ENCODE measurements at places on chromosomes 2 and 18.
A peak's percentile ranks its signal among the peaks of the same experiment; 100 is the strongest.

- no peak for DNase-seq
Measured at GRCh38 chr2:215260097-215260677, 51.7 kb upstream of the ATIC start.

DNA sequence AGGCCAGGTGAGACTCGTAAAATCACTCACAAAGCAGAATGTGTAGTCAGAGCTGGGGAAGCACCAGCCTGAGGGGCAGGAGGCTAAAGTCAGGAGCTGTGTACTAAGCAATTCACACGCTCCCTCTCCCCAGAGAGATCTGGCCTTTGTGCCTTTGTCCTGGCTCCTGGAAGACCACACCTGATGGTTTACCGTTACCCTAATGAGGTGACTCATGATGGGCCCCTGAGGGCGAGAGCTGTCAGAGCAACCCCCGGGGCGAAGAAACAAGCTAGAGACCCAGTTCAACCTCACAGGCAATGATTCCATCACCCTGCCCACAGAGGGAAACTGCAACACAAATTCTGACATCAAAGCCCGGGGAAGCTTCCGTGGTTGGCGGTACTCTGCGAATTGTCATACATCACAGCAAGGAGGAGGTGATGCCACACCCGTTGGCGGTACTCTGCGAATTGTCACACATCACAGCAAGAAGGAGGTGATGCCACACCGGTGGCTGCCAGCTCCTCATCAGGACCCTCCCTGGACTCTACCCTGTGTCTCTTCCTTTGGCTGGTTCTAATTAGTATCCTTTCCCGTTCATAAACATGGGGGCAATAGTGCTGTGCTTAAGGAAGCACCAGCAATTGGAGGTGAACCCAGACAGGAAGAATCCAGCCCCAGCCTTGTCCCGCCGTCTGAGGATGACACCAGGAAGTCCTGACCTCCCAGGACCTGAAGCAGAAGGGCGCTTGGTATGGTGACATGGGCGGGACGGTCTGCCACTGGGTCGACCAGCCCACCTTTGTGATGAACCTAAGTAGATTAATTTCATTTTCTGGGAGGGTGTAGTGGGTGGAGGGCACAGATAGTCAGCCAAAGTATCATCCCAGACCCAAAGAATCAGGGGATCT, 30.5 kb downstream of the B3GNT7 start:
- DNase-seq: no peak

- DNase-seq: peak; percentile 40
Measured at GRCh38 chr2:48482769-48483168, 47.2 kb upstream of the STON1 start.

DNA sequence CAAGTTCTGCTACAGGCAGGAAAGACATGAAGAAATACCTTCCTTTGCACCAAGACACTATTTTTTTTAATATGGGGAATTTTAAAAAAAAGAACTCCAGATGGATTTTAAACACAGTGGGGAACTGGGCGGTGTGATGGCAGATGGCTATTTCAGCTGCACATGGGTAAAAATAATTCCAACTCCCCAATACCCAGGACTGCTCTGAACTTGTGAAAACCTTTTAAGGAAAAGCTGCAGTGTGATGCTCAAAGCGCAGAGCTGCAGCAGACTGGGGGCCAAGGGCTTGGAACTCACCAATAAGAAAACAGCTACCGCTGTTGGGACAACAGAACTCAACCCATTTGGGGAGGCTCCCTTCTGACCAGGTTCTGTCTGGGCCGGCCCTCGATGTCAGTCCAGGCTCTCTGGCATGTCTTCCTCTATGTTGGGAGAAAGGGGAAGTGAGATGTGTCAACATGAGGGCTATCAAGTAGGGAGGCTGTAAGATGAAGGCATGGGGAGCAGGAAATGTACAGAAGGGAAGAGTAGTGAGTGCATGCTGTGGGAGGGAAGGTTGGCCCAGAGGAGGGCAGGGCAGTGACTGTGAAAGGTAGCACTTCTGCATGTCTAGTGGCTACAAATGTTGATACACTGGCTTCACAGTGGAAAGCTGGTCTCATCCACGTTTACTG, 64.0 kb upstream of the SLC14A2 start:
- no peak for DNase-seq

GRCh38 chr2:80149991-80150390, 154.6 kb downstream of the LRRTM1 start:
- DNase-seq: no peak

DNA sequence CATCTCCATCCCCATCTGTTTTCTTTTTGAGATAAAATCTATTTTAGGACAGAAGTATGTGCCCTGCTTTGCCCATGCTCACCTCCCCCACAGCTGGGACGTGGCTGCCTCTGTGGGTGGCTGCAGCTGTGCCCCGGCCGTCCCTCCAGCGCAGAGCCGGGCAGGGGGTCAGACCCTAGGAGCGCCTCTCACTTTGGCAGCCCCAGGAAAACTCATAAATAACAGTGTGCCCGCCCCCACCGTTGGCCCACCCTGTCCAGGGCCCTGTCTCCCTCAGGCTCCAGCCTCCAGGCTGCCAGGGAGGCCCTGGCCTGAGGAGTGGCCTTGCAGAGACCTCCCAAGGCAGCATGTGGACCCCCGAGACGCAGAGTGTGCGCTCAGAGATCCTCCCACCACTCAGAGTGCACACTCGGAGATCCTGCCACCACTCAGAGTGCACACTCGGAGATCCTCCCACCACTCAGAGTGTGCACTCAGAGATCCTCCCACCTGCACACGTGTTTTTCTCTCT, 178.1 kb downstream of the TWIST2 start:
- DNase-seq: no peak

- DNase-seq: no peak
Measured at GRCh38 chr2:127226520-127227263, 6.6 kb upstream of the CYP27C1 start.

- no peak for DNase-seq
Measured at GRCh38 chr2:42114091-42114490, 55.1 kb upstream of the EML4 start.

DNA sequence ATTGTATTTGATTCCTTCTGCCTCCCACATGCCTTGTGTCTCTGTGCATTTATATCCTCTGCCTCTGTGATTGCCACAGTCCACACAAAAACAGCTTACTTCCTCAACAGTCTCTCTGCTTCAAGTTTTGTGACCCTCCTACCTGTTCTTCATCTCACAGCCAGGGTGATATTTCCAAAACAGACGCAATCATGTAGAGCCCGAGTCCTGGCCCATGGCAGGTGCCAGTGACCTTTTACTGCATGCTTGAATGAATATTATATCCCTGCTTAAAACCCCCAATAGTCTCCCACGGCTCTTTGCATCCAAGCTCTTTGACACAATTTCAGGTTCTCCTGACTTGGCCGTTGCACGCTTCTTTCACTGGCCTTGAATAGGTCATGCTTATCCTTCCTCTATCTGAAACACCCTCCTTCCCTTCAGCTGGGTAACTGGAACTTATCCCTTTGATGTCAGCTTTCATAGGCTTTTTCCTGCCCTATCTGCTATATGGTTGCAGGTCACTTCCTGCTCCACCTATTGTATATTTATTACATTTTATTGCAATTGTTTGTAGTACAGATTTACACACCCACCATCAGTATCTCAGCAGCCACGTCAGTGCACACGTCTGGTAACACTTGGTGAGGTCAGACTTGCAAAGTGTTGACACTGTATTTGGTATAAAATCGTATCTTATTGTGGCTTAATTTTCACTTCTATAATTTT, 29.7 kb upstream of the IL1B start:
- no peak for DNase-seq

GRCh38 chr18:48165111-48165866, 234.8 kb upstream of the SMAD2 start:
- DNase-seq: no peak

DNA sequence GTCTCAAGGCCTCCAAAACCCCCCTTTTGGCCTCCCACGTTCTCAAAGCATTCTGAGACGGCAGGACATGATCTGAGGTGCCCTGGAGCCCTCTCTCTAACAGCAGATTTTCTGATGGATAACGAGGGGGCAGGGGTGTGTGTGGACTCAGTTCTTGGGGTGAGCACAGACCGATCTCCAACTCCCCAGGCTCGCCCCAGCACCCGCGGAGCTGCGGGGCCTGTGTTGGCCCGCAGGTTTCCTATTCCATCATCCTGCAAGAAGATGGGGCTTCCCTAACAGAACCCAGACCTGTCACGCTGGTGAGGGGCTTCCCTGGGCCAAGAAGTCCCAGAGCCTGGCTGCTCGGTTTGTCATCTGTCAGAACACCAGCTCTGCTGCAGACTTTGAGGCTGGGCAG, 196.1 kb downstream of the ANAPC1 start:
- DNase-seq: no peak

- no peak for DNase-seq
Measured at GRCh38 chr2:171627412-171627811, 59.9 kb upstream of the DYNC1I2 start.
